Neuronal stem cell (in vitro differentiated cells): ENCODE measurements at places on chromosomes 13 and 19.

GRCh38 chr19:18173572-18174288 lies at the start of gene IFI30:
Gene IFI30, plus strand, starts transcription at chr19:18173813. Its CDS starts 29 bp downstream, at chr19:18173842.
- no peak for DNase-seq

DNA sequence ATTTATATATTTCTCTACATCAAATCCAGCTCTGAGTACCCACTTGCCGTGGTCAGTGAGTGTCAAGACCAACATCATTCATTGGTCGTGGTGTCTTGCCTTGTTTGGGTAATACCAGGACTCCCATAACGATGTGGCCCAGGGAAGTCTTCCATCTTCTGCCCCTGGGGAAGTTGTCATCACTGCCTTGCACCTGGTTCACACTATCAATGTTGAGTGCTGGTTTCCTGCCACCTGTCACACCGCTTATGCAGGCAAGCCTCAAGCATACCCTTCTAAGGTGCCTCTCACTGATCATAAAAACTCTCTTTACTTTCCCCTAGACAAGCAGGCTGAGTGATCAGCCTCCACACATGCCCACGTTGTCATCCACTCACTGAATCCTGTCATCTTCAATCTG lies 382.4 kb downstream of the KCTD12 start:
- no peak for DNase-seq

- DNase-seq = no peak
Measured at GRCh38 chr13:48252176-48252575, 19.2 kb downstream of the ITM2B start.

- no peak for DNase-seq
Measured at GRCh38 chr13:57630661-57631595, 616 bp upstream of the PCDH17 start.

GRCh38 chr13:45615501-45616101 lies at the start of gene ERICH6B:
Gene ERICH6B, minus strand, starts transcription at chr13:45615739. Its CDS starts 18,734 bp downstream, at chr13:45597005.
- peak; percentile 80 for DNase-seq

DNA sequence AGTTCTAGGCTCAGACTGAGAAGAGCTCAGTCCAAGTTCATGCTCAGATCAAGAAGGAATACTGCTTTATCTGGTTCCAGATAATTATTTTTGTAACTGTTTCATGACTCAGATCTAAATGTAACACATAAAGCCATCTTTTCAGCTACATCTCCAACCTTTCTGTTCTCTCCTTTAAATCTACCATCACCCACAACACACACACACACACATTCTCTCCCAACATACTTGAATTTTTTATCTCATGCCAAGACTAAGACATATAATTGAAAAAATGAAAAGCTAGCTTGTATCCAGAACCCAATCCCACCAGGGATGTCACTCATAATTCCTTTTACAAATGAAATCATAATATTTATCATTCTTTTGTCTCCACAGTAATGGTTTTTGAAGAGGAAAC lies 7.6 kb downstream of the KATNAL1 start:
- DNase-seq = no peak

DNA sequence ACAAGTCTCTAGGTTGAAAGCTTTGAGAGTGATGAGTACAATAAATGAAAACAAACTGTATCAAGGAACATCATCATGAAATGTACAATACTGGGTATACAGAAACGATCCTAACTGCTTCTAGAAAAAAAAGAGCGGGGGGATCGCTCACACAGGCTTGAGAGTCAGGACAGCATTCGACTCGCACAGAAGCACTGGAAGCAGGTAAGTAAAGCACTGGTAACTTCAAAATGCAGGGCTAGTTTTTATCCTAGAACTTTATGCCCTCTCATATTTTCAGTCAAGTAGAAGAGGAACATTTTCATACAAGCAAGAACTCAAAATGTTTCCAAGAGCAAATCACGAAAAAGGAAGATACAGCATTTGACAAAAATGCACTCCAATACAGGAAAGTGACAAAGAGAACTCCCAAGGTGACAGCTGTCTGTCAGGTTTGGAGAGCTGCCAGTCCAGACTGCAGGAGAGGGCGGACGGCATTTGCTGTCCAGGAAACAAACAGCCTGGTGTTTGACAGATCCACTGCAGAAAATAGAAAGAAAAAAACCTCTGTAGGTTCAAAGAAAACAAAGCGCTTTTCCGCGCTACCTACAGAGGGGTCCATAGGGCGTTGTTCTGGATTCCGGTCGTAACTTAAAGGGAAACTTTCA lies 58.2 kb upstream of the XPO4 start:
- DNase-seq = no peak

GRCh38 chr13:110648146-110648819 lies 32.9 kb downstream of the NAXD start:
- no peak for DNase-seq

DNA sequence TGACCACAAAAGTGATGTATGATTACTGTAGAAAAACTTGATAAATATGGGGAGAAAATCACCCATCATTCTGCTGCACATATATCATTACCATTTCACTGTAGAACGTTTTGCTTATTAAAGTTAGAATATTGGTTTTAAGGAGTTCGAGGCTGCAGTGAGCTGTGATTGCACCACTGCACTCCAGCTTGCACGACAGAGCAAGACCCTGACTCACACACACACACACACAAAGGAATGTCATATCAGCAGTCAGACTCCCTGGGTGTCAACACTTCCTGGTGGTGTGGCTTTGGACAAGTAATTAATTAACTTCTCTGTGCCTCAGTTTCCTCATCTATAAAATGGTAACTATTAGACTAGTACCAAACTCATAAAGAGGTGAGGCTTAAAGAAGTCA lies 11.3 kb upstream of the PNMA8A start:
- no peak for DNase-seq

DNA sequence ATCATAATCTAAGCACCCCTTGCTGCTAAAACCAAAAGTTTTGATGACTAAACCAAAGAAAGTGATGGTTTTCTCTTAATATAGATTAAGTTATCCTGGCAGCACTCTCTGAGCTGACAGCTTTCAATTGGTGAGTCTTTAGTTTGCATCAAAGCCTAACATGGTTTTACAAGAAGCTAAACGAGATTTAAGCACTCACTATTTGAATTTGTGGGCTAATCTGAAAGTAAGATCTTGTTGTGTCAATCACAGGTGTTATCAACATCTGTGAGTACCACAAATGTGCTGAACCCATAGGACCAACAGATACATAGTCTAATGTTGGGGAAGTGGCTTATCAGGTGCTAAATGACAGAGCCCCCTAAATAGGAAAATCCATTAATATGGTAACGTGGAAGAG lies 223.9 kb downstream of the LHFPL6 start:
- DNase-seq = no peak

DNA sequence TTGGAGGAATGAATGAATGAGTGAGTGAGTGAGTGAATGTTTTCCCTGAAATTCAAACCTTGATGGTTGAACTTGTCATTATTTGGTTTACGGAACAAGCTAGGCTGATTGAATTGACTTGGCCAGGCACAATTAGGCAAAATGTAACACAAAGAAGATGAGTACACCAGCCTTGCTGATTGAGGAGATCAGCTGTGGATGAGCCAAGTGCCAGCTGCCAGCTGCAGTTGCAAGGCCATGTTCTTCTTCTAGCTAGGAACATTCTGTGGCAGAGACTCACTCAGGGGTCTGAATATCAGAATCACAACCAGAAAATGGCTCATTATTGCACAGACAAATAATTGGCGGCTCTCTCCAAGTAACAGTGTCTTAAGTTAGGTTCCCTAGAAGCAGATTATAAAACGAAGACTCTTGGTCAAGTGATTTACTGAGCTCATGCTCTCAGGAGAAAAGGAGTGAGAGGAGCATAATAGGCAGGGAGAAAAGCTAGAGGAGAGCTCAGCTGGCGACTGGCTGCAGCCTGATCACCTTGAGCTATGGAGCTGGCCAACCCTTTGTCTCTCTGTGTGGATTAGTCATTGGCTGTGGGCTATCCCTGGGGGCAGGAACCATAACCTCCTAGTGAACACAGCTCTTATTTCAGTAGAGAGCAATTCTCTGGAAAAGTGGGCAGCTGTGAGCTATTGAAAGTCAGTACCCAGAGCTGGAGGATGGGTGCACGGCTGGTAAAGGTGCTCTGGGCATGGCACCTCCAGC lies 225.3 kb upstream of the SERP2 start:
- DNase-seq = no peak

DNA sequence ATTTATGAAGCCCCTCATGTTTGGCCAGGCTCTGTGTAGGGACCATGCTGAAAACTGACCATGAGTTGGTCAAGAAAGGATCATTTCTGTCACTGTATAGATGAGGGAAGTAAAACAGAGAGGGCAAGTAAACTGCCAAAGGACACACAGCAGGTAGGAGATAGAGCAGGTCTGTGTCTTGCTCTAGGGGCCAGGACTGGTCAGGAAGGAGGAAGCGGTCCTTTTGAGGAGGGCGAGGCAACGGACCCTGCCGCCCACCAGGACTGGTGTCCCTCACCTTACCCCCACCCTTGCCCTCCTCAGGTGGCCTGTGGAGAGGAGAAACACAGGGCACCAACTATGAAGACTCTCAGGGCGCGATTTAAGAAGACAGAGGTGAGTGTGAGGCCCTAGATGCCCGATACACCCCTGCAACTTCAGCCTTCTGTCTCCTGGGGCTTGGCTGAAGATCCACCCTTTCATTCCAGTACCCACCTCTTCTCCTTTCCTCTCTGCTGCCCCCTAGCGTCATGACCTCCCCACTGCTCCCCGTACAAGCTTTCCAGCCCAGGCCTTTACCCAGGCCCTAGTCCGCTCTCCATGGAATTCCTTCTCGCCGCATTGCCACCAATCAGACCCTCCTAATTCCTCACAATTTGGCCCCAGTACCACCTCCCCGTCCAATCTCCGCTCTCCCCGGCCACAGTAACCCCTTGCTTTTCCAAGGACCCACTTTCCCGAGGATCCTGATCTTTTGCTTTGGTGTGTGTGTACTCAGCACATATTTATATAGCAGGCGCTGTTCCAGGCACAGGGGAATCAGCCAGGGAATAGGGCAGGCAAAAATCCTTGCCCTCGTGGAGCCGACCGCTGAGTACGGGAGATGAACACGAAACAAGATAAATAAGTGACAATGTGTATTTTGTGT lies 3.9 kb downstream of the ANKRD24 start:
- DNase-seq = peak; percentile 83

DNA sequence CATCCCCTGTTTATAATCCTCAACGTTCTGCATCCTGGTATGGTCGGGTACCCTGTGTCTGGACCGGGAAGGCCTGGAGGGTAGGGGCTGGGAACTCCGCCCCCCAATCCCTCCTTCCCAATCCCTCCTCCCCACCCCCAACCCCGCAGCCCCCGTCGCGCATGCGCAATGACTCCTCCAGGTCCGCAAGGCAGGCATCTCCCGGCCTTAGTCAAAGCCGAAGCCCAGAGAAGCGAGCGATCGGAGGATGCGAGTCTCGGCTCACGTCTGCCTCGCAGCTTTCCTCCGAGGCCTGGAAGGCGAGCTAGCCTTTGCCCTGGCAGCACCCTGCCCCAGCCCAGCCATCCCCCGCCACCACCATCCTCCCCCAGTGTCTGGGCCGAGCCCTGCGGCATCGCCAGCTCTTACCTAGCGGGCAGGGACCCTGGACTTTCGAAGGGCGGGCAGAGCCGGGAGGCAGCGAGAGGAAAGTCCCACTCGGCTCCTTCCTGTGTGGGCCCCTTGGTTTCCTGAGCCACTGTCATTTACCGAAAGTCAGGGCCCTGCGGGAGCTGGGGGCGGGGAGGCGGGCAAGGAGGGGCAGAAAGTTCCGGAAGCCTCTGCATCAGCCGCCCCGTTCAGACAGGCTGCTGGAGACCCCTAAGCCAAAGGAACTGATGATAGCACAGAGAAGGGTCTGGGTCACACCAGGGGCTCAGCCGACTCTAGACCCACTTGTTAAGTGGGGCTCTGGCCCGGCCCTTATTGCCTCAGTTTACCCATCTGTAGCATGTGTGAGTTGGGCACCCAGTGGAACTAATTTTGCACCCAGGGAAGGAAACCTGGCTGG lies at the start of gene JAK3:
TSS of gene JAK3 (minus strand) at position 445 of the 829 bp plus-strand sequence. CDS start 3,565 bp downstream, outside the sequence.
- DNase-seq = peak; percentile 79

- DNase-seq = peak; percentile 57
Measured at GRCh38 chr13:107650081-107650701, 565.1 kb downstream of the LIG4 start.

DNA sequence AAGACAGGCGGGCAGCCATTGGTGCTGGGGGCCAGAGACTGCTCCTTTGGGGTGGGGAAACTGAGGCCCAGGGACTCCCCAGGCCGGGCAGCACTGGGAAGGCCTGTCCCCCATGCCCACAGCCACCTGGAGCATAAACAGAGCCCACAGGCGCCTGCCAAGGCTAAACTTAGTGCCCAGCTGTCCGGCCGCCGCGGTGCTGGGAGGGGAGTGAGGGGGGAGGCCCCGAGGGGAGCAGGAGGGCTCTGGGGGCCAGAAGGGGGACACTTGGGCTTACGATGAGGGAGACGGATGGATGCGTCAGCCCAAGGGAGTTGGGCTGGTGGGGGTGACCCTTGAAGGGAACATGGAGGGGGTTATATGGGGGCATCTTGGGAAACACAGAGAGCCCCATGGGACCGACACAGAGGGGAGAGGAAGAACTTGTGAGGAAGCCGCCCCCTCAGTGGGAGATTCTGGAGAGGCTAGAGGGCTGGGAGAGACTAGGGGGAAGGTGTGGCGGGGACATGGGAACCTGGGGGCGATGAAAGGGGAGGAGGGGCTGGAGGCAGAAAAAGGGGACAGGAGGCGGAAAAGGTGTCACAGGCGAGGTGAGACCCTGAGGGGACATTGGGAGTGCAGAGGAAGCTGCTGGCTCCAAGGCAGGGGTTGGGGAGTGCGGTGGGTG lies 2.2 kb downstream of the CERS1 start:
- no peak for DNase-seq

DNA sequence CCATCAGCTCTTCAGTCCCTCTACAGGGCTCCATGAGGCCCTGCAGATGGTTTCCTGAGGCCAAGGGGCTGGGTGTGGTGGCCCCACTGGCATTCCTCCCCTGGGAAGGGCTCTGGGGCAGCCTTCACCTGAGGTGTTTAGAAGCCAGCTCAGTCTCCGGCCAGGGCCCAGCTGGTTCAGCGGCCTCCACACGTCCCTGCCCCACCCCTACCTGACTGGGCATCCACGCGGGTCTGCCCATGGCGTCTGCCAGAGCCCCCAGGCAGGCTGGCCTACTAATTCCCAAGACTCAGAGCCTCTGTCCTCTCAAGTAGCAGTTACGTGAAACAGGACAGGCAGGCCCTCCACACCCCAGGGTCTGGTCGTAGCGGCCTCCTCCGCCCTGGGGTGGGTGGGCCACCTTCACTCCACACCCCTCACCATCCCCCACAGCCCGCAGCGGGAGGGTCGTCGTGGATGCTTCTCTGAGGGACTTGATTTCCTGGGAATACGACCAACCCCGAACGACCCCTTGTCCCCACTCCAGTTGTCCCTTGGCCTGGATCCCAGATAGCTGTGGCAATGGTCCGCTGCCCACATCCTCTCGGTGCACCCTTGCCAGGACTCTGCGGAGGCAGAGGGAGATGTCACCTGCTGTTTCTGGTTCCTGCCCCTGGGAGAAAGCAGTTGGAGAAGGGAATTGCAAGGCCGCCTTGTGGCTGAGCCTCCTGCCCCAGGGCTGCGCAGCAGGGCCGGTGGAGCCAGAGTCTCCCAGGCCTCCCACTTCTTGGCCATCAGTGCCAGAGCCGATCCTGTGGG lies 24.3 kb downstream of the CAPN12 start:
- no peak for DNase-seq

DNA sequence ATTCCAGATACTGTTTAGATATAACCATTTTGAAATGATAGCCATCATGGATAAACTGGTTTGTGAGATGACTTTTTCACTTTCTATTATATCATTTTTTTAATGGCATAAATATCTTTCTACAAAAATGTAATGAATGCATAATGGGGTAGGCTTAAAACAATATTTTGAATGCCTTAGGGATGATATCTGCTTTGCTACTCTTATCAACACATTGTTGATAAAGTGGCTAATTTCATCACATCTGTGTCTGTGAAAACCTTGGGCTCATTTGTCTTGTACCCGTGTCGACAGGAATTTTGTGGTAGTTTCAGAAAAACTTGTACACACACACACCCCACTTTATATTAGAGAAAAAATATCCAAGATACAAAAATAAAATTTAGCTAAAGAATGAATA lies 44.1 kb downstream of the SLITRK6 start:
- no peak for DNase-seq
